ENCODE measurements at places on chromosomes 1 and 21. TPM values are rescaled to one million over a fixed set of nuclear protein-coding genes. Genes with fewer than 3 reads are reported as not detected.

Gene ACTA1
- not detected for total RNA-seq

Gene FAAH
- total RNA-seq: 11.7 TPM

Gene OR2T8
- not detected for total RNA-seq

Gene CCDC24
- total RNA-seq: 1.4 TPM

Gene PPCS
- 39.7 TPM for total RNA-seq

Gene FCRL1
- total RNA-seq: 0.60 TPM

Gene DNM3
- 1.6 TPM for total RNA-seq

Gene PGLYRP3
- not detected for total RNA-seq

Gene TAS1R1
- total RNA-seq: not detected

Gene DHRS3
- 108 TPM for total RNA-seq

Gene ZSCAN20
- total RNA-seq: 0.50 TPM

Gene HPCA
- total RNA-seq: not detected

Gene POMGNT1
- total RNA-seq: 29.0 TPM

Gene TMEM53
- total RNA-seq: 1.2 TPM

Gene MLLT11
- total RNA-seq: 2.9 TPM

Gene ANXA9
- not detected for total RNA-seq

Gene ELAVL4
- total RNA-seq: not detected

Gene LDLRAD1
- total RNA-seq: not detected

Gene KRTAP19-8
- total RNA-seq: not detected

Gene CNKSR1
- total RNA-seq: 2.3 TPM

Gene SLC5A9
- total RNA-seq: not detected

Gene VSIG8
- total RNA-seq: not detected

Gene LRRC3
- total RNA-seq: 0.55 TPM

Gene HNRNPCL4
- not detected for total RNA-seq

Gene ACKR1
- total RNA-seq: not detected

Gene ELK4
- 145 TPM for total RNA-seq

Gene NCF2
- total RNA-seq: 3.1 TPM

Gene CRYAA
- not detected for total RNA-seq

Gene RPL11
- total RNA-seq: 2,191 TPM

Gene DYNLT5
- not detected for total RNA-seq

Gene SAMSN1
- total RNA-seq: 51.3 TPM

Gene USH2A
- not detected for total RNA-seq

Gene CFHR3
- total RNA-seq: not detected

Gene MX2
- 77.8 TPM for total RNA-seq

Gene SRGAP2B
- total RNA-seq: 11.6 TPM

Gene PTPRU
- 0.16 TPM for total RNA-seq

Gene PPM1J
- 0.39 TPM for total RNA-seq

Gene ZNF672
- 38.4 TPM for total RNA-seq

Gene FRRS1
- 0.33 TPM for total RNA-seq

Gene OR2G6
- total RNA-seq: not detected

Gene DIRAS3
- not detected for total RNA-seq

Gene CD84
- total RNA-seq: 32.7 TPM

Gene LMX1A
- total RNA-seq: not detected
